ENCODE measurements at places on chromosomes 1 and 21.

DNA sequence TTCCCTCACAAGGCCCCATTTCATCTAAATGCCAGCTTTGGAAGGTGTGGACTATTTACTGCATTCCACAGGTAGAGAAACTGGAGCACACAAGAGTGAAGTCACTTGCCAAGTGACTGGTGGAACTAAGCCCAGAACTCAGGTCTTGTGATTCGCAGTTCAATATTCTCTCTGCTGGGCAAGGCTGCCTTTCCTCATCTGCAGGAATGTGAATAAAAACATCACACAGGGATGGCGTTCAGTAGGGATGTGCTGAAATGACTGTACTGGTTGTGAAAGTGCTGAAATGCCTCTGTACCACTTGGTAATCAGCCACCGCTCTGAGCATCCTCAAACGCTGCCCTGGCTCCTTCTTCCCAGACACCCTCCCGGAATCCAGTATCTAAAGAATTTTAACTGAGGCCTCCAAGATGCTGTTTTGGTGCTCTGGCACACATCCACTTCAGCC is 145.6 kb downstream of the HIVEP3 start:
- no peak for DNase-seq

DNA sequence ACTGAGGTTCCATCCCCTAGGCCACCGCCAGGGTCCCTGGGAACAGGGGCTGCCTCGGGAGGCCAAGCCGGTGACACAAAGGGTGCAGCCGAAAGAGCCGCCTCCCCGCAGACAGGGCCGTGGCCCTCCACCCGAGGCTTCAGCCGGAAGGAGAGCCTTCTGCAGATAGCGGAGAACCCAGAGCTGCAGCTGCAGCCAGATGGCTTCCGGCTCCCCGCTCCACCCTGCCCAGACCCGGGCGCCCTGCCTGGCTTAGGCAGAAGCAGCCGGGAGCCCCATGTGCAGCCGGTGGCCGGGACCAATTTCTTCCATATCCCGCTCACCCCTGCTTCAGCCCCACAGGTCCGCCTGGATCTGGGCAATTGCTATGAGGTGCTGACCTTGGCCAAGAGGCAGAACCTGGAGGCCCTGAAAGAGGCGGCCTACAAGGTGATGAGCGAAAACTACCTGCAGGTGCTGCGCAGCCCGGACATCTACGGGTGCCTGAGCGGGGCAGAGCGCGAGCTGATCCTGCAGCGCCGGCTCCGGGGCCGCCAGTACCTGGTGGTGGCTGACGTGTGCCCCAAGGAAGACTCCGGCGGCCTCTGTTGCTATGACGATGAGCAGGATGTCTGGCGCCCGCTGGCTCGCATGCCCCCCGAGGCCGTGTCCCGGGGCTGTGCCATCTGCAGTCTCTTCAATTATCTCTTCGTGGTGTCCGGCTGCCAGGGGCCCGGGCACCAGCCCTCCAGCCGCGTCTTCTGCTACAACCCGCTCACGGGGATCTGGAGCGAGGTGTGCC is 1.4 kb downstream of the KLHDC7A start:
- no peak for DNase-seq

GRCh38 chr1:161779393-161779792 is 13.3 kb downstream of the ATF6 start:
- no peak for DNase-seq

GRCh38 chr1:223810586-223810985 is 35.2 kb downstream of the TP53BP2 start:
- no peak for DNase-seq

GRCh38 chr1:15141935-15142539 is 11.5 kb upstream of the TMEM51 start:
- DNase-seq, result no peak

GRCh38 chr1:113672491-113672890 is 86.8 kb downstream of the PHTF1 start:
- no peak for DNase-seq

DNA sequence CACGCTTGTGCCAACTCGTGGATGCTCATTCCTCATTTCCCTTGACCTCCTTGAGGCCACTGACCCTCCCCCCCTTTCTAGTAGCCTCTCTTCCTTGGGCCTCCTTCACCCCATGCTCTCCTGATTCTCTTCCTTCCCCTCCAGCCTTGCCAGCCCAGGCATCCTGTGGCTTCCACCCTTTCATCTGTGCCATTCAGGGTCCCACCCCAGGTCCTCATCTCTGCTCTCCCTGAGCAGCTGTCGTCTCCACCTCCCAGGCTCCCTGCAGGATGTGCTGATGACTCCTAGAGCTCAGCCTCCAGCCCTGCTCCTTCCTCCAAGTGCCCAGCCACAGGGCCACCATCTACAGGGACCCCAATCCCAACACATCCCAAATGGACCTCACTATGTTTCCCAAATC is 197.4 kb downstream of the GRIK3 start:
- no peak for DNase-seq

DNA sequence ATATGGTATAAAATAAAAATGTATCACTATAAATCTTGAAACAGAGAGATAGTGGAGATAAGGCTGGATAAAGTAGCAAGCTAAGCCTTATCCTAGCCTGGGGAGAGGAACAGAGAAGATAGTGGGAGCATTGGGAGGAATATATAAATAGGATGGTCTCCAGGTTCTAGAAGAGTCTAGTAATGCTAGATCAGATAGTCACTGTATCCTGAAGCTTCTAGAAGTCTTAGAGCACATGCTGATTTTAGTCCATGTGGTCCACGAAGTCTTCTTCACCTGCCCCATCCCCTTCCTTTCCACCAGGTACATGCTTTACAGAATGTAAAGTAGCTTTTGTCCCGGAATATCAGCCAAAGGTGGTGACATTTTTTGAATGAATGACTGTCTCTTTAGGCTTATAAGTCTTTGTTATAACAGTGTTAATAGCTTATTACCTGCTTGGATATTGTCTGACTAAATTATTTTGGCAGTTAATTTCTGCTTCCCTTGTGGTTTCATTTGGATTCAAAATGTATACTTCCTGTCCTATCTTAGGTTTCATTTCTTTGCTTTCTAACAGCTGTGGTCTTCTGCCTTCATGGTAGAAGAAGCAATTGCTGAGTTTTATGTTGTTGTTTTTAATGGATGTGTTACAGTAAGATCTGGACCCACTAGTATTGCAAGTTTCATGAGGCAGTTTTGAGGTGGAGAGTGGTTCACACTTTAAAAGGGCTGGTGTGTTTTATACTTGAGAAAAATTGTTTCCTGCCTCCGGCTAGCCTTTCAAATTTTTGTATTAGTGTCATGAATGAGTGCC is 5.9 kb downstream of the SMG7 start:
- no peak for DNase-seq

DNA sequence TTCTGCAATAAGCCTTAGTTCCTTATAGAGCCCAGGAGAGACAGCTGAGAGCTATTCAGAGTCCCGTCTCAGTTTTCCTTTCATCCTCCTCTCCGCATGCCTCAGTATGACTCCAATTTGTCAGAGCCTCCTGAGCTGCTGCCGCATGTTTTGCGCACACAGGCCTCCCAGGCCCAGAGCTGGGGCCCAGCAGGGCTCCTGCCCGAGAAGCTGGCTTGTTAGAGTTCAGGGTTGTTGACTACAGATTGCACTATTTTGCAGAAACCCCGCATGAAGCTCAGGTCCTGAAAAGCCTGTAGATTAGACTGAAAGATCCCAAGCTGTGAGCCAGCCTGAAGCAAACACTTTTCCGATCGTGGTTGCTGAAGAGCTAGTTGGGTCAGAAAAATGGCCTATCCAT is 51.5 kb downstream of the IGSF5 start:
- no peak for DNase-seq

GRCh38 chr1:151405187-151405951 is 6.0 kb downstream of the PSMB4 start:
- DNase-seq, result no peak

DNA sequence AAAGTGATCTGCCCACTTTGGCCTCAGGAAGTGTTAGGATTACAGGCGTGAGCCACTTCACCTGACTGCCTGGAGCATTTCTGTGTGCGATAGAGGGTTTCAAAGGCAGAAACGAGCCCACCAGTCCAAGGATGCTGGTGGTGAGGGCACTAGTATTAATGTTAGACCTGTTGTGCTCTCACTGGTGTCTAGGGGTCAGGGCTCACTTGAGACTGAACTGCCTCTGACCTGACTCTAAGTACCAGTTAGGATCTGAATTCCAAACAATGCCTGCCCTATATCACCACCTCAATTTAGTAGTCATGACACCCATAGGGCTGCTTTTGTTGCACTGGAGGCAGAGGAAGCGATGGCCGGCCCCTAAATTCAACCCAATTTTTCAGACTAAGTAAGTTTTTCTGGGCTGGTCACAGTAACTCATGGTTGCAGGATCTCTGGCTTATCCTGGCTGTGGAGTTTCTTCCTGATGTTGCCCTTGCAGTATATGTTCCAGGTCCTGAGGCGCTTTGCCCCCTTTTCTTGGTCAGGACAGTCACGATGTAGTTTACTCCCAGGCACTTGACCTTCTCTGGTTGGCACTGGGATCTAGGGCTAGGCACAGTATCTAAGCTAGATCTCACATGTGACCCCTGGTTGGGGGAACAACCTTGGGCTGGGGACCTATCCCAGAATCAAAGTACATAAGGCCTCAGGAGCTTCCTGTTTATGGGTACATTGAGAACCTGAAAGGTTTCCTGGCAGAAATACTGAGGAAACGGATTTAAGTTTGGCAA is 4.5 kb downstream of the CCDC17 start:
- DNase-seq, result no peak

DNA sequence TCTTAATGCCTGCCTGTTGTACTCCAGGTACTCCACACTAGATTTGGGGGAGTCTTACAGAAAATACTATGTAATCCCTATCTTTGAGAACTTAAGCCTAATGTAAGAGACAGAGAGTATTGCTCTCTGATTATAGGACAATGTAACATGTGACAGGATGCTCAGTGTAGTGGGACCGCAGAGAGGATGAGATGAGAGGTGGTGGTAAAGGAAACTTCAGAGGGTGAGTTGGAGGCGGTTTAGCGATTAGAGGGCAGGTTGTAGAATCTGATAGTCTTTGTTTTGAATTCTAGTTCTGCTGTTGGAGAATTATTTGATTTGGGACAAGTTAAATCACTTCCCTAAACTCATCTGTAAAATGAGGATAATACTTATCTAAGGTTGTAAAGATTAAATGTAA is 5.4 kb downstream of the SOAT1 start:
- no peak for DNase-seq

GRCh38 chr1:166391279-166392066 is 224.7 kb upstream of the FAM78B start:
- DNase-seq, result no peak

All from NCI-H1048 (cell line).